ENCODE measurements at places on chromosomes 11 and 22. TPM values are rescaled to one million over a fixed set of nuclear protein-coding genes. Genes with fewer than 3 reads are reported as not detected.

- no peak for DNase-seq
Observed at GRCh38 chr11:75873417-75874221, 58.6 kb downstream of the UVRAG start.

- no peak for DNase-seq
Observed at GRCh38 chr22:36971341-36972125, 47.7 kb downstream of the TST start.

Gene TEX54
- polyA plus RNA-seq = 0.63 TPM

DNA sequence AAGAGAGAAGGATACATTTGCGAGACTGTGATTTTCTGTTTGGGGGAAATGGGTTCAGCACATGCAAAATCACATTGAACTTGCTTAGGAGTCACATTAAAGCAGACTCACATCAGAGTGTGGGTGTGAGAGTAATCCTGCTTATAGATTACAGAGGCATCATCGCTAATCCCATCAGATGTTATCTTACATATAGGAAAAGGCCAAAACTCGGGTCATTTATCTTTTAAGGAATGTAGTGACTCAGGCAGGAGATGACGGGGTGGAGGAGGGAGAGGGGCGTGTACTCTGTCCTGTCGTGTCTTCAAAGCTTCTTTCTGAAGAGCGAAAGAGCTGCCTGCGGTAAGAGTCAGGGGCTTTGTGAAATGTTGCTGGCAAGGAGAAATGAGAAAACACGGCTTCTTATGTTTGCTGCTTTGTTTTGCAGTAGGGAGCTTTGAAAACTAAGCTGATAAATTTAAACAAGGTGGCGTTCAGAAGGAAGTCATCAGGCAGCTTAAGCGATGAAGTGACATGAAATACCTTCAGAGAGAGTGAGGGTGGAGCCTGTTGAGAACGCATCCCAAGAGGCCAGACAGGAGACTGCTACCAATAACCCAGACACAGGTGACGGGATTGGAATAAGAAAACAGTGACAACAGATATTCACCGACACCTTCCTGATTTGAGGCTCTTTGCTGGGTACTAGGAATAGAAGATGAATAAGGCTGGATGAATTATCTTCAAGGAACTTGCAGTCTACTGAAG lies 2.2 kb upstream of the C11orf16 start:
- DNase-seq = no peak

Gene MUC5AC
- polyA plus RNA-seq = 0.02 TPM

GRCh38 chr11:64880240-64881001 lies 2.0 kb upstream of the EHD1 start:
- DNase-seq = no peak

- no peak for DNase-seq
Observed at GRCh38 chr11:46387456-46387855, 4.1 kb downstream of the CHRM4 start.

DNA sequence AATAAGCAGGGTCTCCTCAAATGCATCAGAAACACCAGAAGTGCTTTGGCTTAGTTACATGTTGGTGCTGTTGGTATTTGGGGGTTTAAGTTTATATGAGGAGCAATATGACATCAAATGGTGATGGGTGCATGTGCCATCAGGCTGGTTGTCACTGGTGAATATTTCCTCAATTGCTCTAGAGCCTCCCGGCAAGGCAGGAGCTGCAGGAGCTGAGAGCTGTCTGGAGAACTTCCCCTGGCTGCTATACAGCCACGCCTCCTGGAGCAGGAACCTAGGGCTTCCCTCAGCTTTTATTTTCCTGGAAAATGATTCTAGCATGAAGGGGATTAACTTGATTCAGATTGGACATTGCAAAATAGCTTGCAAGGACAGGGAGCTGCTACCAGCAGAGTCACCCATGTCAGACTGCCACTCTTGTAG lies 15.8 kb downstream of the IGLL5 start:
- no peak for DNase-seq

DNA sequence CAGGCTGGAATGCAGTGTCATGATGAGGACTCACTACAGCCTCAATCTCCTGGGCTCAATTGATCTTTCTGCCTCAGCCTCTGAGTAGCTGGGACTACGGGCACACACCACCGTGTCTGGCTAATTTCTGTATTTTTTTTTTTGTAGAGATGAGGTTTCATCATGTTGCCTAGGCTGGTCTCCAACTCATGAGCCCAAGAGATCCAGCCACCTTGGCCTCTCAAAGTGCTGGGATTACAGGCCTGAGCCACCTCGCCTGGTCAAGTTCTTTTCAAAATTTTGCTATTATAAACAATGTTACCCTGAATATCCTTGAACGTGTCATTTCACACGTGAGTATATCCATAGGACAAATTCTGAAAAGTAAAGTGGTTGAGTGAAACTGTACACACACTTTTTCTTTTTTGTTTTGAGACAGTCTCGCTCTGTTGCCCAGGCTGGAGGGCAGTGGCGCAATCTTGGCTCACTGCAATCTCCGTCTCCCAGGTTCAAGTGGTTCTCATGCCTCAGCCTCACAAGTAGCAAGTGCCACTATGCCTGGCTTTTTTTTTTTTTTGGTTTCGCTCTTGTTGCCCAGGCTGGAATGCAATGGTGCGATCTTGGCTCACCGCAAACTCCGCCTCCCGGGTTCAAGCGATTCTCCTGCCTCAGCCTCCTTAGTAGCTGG lies 21.6 kb upstream of the EP300 start:
- no peak for DNase-seq

DNA sequence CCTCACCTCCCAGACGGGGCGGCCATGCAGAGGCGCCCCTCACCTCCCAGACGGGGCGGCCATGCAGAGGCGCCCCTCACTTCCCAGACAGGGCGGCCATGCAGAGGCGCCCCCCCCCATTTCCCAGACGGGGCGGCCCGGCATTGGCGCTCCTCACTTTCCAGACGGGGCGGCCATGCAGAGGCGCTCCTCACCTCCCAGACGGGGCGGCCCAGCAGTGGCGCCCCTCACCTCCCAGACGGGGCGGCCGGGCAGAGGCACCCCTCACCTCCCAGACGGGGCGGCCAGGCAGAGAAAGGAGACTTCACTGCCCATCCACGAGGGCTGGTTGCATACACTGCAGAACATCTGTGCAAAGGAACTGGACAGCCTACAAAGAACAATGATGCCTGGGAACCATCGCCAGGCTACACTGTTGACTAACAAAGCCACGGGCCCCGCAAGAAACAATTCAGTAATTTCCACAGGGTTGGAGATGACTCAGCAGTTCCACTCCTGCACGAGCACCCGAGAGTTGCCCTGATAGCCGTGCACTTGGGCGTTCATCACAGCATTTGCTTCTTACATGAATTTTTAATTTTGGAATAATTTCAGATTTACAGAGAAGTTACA lies 58.7 kb downstream of the CTTN start:
- DNase-seq = no peak

DNA sequence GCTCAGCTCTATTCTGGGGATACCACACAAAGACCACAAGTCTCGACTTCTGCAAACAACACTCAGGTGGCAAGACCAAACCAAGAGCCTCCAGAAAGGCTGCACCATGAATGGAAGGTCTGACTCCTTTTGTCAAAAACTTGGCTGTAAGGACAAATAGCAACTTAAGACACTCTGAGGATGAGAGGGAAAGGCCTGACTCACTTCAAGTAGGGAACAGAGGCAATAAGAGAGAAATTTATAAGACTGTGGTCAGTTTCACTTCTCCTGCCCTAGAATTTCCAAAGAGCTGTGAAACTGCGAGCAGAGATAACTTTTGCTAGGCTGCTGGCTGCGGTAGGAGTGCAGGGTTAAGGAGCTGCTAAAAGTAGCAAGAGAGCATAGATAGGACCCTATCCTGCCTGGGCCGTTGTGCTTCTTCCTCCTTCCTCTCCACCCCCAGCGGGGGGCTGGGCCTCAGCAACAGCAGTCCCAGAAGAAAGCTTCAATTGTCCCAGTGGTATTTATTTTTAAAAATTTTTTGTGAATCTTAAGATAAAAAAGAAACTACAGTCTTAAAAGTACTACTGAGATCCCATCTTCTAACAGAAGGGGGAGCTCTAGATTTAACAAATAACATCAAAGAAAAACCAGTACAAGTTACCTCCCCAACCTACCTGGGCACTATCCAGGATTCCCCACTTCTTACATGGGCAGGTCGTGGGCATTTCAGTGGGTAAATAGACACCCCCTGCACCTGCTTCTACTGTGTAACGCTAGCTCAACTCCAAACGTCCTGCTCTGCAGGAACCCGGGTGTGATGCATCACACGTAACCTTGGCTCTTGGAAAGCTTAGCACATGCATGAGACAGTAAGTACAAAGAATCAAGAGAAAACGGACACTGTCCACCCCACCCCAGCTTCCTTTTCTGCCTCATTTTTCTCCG lies 66.4 kb downstream of the SGSM3 start:
- peak; percentile 39 for DNase-seq

DNA sequence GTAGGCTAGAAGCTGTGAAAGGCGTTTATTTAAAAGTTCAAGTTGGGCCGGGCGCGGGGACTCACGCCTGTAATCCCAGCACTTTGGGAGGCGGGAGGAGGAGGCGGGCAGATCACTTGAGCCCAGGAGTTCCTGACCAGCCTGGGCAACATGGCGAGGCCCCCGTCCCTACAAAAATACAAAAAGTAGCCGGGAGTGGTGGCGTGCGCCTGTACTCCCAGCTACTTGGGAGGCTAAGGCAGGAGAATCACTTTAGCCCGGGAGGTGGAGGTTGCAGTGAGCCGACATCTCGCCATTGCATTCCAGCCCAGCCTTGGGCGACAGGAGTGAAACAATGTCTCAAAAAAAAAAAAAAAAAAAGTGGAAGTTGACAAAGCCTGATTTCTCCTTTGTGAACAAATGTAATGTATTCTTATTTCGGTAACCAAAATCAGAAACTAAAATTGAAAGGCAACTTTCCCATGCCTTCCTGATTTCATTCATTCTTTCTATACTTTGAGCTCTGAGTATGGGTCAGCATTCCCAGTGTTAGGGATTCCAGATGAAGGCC lies 825 bp downstream of the PTPMT1 start:
- no peak for DNase-seq

Gene LIN7C
- polyA plus RNA-seq = 30.9 TPM

- DNase-seq = no peak
Observed at GRCh38 chr11:74412321-74412720, 14.1 kb upstream of the PGM2L1 start.

Gene PARVA
- polyA plus RNA-seq = 110 TPM
